Non-pigmented ciliary epithelial cell (primary cell): ENCODE measurements at places on chromosomes 2 and 18.

GRCh38 chr2:62998949-62999348 is 51.7 kb upstream of the OTX1 start:
- DNase-seq: peak; percentile 18

GRCh38 chr2:18346344-18346743 is 214.1 kb downstream of the RDH14 start:
- DNase-seq: no peak

DNA sequence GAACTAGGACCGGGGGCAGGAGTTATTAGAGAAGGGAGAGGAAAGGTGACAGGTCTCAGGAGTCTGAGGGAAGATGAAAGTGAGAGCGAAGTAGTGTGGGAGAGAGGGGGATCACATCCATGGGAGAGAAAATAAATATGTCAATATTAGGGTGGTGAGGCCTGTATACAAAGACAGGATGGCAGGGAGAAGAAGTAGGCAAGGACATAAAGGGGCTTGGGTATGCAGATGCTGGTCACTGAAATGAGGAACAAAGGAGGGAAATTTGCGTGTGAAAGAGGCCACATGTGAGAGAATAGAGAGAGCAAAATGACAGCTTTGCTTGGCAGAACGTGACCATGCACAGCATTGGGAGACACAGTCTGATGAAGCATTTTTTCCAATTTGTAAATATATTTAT is 13.6 kb downstream of the METAP1D start:
- DNase-seq: no peak

GRCh38 chr18:29012364-29012763 is 835.4 kb upstream of the CDH2 start:
- DNase-seq: no peak

DNA sequence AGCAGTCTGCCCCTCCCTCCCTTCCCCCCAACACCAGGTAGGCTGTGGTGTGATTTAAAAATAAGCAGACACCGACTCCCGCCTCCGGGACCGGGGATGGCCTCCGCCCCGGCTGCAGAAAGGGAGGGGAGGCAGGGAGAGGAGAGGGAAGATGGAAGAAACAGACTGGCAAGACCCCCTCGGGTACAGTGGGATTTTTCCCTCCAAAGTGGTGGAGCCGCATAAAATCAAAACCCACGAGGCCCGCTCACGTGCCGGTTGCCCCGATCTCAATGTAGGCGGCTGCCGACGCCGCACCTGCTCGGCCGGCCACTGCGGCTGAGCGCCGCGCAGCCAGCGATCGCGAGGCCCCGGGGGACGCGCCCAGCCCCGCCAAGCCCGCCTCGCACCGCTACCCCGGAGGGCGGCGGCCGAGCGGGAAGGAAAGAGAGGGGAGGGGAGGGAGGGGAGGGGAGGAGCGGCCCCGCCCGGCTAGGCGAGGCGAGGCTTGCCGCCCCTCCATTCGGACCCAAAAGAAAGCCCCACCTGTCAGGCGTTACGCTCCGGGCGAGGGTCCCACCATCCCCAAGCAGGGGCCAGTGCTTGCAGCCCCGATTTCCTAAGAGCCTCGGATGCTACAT is 811 bp downstream of the ADD2 start:
- DNase-seq: no peak

DNA sequence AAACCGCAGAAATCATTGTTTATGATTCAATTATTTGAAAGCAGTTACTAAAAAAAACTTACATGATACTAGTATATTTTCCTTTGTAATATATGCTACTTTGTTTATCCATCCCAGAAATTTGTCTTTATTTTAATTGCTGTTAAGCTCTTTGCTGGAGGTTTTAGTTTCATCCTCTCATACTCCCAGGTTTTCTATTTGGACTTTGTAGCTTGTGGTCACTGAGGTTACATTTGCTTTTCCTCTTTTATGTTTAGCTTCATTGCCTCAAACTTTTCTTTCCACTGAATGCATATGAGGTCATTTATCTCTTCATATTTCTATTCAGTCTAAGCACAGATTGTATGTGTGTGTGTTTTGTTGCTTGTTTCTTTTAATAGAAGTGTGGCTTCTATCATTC is 89.9 kb downstream of the ERBB4 start:
- DNase-seq: no peak

DNA sequence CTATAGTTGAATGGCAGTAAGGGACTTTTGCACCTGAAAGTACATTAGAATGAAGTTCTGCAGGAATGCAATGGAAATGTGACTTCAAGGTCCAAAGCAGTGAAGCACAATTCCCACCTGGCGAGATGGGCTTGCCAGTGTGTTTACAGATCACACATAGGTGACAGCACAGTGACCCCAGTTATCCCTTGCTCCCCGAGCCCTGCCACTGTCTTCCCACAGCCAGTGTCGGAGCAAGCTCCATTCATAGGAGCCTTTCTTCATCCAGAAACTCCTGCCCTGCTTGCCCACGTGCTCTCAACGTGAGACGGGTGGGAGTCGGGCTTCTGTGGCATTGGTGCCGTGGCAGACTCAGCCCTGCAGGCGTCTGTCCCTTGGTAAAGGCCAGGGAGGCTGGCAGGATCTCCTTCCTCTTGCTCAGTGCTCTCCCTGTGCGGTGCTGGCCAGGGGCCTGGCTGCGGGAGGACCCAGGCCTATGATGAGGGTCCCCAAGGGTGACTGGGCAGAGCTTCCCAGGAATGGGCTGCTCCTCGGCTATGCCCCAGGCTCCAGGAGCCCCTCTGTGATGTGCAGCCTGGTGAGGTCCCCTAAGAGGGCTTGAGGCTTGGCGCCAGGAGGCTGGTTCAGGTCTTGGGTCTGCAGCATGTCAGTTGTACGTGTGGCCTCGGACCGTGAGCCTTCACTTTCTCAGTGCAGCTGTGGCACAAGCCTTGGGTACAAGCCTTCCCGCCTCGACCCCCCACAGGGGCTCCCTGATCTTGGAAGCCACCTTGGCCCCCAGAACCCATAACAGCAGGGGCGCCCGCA is 40.2 kb downstream of the SNED1 start:
- no peak for DNase-seq

DNA sequence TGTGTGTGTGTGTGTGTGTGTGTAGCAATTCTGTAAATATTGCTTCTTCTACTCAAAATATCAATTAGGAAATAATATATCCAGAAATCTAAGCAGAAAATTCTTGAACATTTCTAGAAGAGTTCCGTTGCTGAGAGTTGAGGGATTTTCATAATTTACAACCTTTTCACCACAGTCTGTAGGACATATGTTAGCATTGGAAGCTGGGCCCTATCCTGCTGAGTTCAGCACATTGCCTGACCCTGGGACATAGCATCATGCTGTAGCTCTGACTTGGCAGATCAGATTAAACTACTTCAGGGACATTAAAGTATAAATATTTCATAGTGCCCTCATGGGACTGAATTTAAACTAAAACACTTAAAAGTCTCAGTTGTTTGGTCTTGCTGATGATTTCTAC is 129.2 kb upstream of the KCNH7 start:
- DNase-seq: no peak

DNA sequence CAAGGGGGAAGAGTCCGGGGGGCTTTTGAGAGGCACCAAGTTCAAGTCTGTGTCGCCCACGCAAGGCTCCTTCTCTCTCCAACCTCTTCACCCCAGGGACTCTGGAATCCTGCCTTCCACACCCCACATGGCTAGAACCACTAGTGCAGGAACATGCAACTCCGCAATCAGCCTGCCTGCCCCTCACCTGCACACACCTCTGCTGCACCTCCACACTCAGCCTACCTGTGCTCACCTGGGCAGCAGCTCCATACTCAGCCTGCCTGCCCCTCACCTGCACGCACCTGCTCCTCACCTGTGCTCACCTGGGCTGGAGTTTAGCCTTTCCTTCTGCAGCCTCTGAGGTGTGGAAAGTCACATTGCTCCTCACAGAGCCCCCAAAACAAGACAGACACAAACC is 277.4 kb downstream of the NDUFA10 start:
- no peak for DNase-seq

- DNase-seq: no peak
Measured at GRCh38 chr2:210919128-210919527, 362.7 kb downstream of the CPS1 start.

DNA sequence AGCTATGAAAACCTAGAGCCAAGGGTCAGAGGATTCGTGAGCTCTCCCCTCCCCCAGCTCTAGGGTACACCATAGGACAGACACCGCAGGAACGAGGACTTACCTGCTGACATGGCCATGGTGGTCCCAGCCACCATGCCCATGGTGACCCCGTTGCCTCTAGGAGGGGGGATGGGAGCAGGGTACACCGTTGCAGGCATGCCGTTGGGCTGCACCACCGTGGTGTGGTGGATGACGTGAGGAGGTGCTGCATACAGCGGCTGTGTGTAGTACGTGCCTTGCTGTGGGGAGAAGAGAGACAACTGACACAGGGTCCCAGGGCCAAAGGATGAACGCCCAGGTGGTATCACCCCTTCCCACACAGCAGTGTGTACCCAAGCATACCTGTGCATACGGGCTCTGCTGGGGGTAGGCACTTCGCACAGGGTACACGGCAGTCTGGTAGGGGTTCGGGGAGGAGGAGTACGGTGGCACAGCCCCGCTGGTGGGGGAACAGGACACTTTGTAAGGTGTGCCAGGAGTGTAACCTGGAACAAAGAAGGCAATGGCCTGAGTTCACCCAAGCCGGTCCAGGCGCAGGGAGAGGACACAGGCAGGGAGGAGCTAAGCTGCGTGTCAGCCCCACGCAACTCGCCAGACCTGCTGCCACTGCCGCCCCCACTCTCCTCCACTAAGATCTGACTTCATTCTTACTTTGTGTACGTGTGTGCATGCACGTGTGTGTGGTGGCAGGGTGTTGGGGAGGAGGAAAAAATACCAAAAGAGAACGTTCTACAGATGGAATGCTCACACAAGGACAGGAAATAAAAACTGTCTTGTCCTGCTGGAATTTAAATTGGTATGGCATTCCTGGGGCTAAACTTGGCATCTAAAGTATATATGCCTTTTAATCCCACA is 37.8 kb downstream of the FAM168B start:
- peak; percentile 15 for DNase-seq

GRCh38 chr2:105806996-105807395 is 62.3 kb downstream of the NCK2 start:
- DNase-seq: no peak

DNA sequence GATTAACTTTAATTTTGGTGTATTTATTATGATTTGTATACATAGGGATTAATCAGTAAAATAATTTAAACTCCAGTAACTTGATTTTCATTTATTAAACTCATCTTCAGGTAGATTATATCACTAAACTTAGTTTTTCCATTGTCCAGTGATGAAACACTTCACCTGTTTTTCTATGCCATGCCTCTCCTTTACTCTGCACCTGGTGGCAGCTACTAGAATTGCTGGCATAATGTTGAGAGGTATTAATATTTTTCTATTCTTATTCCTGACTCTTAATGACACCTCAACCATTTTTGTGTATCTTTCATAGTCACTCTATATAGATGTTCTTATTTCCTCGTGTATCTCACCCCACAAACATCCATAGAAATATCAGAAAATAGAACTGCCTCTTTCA is 940.3 kb upstream of the CRIM1 start:
- DNase-seq: no peak

DNA sequence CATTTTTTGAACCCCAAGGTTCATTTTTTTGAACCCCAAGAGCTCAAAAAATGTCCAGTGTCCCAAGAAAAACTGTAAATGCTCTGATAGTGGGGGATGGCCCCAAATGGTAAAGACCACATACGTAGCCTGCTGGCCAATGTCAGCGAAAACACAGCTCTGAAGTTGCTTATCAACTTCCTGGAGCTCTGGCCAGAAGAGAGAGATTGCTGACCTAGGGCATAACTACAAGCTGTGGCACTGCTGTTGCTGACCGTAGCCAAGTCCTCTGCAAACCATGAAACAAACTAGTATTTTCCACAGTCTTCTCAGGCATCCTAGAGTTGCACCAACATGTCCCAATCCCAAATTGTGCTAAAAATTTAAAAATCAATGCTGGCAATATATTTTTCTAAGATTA is 50.9 kb downstream of the REEP1 start:
- DNase-seq: no peak

DNA sequence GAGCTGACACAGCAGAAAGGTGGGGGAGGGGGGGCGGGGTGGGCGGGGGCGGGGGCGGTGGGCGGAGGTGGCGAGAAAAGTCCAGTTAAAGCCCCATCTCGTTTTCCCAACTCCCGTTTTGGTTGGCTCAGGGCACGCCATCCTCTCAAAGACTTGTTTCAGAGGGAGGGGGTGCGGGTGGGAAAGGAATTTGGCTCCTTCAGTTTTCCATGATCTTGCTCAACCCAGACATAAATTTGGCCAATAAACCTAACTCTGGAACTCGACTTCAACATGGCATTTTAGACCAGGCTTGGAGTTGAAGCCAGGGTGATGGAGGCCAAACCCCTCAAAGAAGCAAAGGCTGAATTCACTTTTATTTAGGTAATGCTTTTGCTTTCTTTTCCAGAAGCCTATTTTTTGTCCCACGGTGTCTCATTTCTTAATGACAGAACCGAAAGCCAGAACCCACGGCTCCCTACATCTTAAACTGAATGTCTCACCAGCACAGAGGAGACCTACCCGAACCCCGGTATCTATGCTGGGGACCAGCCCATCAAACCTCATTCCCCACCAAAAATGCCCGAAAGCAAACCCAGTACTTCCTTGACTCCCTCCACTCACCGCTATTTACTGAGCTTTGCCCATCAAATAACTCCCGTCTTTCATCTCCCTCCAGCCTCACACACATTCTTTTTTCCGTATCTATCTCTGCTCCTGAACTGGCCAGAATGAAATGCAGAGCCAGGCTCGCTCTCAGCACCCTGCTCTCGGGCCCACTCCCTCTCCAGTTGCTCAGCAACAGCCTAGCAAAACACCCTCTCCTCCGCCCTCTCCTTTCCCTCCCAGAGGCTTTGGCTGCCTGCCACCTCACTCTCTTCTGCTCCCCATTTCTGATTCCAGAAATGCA is 4.3 kb downstream of the IGFBP5 start:
- no peak for DNase-seq

GRCh38 chr2:112601754-112602153 is 17.3 kb downstream of the CHCHD5 start:
- DNase-seq: no peak

DNA sequence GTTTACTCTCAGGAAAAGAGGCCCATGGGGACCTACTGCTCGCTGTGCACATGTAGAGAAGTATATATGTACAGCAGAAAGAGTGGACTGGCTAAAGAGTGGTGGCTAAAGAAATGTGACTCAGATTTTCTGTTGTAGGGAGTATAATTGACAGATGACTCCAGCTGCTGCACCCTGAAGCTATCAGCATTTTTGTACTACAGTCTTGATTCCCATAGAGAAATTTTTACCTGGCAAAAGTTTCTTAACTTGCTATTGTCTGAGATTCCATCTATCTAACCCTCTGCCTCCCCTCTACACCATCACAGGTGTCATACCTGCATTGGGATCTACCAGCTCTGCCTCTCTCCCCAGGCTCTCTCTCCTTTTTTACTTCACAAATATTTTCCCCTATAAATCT is 296.0 kb upstream of the KYNU start:
- DNase-seq: no peak

- DNase-seq: no peak
Measured at GRCh38 chr2:69134306-69134945, 121.4 kb downstream of the ANTXR1 start.

GRCh38 chr2:134154246-134154645 is 99.6 kb upstream of the MGAT5 start:
- no peak for DNase-seq

- DNase-seq: no peak
Measured at GRCh38 chr18:79529296-79529695, 133.6 kb downstream of the NFATC1 start.
